ENCODE measurements at places on chromosomes 5 and 9.

GRCh38 chr9:107999890-108000289, 510.3 kb upstream of the KLF4 start:
- DNase-seq, result no peak

DNA sequence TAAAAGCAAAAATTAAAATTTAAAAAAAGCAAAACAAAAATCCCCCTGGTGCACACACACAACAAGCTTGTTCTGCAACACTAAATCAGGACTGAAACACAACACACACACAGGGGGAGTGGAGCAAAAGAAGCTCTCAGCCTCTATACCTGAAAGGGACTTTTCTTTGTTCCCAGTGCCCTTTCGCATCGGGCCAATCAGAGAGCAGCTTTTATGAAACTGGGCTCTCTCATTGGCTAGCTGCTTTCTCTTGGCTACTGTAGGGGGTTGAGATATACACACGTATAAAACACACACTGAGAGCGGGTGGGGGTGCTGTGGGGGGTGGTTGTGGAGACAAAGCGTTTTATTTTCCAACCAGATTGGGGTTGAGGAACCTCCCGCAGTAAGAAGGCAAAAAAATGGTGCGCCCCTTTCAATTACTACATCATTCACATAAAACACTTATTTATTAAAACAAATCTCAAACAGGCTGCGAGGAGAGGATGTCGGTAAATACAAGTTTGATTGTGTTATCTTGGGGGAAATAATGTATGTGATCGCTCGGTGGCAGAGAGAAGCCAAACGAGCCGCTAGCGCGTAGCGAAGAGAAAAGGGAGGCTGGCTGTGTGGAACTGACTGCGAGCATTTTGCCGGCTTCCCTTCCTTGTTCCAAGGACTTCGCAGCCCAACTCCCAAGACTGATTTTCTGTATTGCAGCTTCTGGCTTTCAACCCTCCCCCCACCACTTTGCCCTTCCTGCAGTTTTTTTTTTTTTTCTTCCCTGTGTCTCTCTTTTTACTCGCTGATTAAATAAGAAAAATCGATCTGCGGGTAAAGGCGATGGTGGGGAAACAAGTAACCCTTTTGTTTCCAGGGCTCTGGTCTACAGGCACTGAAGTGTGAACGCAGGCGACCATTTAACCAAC, 2.5 kb upstream of the ZNF608 start:
- peak; percentile 58 for DNase-seq

DNA sequence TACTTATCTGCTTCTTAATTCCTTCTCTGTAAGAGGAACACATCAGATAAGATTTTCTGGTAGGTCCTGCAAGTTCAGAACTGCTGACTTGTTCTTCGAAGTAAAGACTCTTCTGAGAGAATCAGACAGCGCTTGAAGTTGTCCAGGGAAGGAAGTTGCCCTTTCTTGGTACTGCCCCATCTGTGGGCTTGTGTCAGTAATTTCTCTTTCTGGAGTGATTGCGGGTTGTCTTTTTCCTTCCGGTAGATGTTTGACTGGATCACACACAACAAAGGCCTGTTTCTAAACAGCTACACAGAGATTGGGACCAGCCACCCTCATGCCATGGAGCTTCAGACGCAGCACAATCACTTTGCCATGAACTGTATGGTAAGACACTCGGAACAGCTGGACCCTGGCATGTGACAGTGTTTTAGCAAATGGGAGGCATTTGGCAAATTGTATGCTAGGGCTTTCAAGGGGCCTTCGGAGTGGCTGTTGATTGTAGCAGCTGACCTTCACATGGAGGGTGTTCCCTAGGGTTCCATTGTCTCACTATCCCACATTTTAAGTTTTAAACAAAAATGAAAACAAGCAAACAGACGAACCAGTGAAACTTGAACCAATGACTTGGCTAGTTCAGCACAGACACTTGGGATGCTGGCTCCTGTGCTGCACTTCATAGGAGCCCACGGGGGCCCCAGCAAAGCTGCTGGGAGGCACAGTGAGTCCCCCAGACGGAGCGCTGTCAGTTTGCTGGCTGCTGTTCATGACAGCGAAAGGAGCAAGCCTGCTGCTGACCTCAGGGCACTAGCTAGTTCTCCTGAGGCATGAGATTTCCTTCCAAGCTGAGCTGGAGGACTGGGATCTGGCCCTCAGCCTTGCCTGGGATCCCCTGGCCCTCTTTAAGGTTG, 149.9 kb downstream of the TRIO start:
- no peak for DNase-seq

DNA sequence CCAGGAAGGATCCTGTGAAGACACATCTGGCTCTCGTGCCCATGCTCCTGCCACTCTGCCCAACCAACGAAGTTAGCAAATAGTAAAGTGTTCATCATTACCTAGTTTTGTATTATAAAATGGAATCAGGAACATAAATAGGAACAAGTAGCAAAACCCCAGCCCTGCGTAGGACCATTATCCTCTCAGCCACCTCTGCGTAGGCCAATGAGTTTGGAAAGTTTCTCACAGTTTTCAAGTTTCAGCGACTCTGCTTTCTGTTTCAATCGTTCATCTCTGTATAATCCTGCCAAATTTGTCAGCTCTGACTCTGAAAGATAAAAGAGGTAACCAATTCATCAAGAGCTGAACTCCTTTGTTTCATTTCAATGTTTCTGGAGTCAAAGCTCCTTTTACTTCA, 10.1 kb upstream of the SPATA24 start:
- DNase-seq, result no peak

GRCh38 chr5:119814655-119815054, 185.3 kb downstream of the FAM170A start:
- DNase-seq, result no peak

- DNase-seq, result peak; percentile 94
These were observed 66.6 kb downstream of the CDC14B start for GRCh38 chr9:96553070-96553469.

DNA sequence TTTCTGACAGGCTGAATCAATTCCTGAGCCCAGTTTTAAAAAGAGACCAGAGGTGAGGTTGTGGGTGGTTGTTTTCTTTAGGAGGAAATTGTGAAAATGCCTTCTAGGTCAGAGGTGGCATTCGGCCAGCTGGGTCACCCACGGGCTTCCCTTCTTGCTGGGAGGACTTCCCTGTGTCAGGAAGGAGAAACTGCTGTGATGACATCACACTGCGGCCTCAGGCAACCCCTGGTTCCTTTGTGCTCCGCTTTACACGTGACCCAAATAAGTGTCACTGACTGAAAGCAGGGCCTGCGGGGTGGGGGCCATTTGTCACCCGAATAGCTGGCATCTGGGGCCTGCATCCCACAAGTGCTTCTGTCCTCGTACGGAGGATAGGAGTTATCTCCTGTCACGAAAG, 39.7 kb downstream of the FABP6 start:
- peak; percentile 68 for DNase-seq

DNA sequence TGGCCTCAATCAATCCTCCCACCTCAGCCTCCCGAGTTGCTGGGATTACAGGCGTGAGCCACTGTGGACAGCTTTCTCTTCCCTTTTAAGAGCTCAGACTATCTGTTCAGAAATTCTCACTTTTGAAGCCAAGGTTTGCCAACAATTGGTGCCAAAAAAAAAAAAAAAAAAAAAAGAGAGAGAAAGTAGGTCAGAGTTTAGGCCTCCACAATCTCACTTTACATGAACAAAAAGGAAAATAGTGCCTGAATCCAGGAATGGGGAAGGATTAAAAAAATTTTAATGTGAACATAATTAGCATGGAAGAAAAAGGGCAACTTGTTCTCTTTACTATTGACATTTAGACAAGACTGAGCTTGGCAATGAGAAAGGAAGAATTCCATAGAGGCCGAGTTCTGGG, 94.1 kb downstream of the NSG2 start:
- DNase-seq, result no peak

DNA sequence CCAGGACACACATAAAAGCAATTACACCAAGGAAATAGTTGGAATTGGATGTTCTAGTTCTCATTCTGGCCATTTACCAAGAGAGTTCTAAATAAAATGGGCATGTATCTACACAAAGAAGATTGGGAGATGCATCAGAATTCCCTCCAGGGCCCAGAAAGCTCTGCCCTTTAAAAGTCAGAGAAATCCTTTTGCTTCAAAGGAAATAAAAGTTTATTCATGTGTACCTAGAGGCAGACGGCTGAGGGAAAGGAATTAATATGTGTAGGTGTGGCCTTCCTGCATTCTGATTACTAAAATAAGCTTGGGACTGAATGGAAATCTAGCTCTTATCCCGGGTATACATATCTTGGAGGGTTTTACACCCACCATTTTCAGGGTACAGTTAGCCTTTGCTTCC, 719.4 kb downstream of the SEMA5A start:
- DNase-seq, result no peak

GRCh38 chr5:138676556-138677193, 76.5 kb upstream of the CTNNA1 start:
- no peak for DNase-seq

GRCh38 chr9:136787690-136788400, 3.3 kb upstream of the TMEM141 start:
- DNase-seq, result peak; percentile 75

- no peak for DNase-seq
These were observed 11.2 kb upstream of the COL5A1 start for GRCh38 chr9:134630393-134630790.

DNA sequence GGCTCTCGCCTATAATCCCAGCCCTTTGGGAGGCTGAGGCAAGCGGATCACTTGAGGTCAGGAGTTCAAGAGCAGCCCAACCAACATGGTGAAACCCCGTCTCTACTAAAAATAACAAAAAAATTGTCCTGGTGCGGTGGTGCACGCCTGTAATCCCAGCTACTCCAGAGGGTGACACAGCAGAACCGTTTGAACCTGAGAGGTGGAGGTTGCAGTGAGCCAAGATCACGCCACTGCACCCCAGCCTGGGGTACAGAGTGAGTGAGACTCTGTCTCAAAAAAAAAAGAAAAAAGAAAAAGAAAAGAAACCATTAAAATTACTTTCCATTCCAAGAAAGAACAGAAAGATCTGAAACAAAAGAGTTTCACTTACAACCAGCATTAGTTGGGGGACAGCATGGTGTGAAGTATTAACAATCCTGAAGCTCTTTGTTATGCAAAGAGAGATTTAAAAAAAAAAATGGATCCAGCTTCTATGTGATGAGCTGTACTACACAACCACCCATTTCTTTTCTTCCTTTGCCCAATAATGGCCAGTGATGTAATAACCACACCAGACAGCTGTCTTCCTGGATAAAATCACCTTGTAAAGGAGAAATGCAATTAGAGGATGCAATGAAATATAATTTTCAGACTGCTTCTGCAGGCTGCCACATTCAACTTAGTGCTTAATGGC, 76.9 kb downstream of the MED27 start:
- DNase-seq, result peak; percentile 34

DNA sequence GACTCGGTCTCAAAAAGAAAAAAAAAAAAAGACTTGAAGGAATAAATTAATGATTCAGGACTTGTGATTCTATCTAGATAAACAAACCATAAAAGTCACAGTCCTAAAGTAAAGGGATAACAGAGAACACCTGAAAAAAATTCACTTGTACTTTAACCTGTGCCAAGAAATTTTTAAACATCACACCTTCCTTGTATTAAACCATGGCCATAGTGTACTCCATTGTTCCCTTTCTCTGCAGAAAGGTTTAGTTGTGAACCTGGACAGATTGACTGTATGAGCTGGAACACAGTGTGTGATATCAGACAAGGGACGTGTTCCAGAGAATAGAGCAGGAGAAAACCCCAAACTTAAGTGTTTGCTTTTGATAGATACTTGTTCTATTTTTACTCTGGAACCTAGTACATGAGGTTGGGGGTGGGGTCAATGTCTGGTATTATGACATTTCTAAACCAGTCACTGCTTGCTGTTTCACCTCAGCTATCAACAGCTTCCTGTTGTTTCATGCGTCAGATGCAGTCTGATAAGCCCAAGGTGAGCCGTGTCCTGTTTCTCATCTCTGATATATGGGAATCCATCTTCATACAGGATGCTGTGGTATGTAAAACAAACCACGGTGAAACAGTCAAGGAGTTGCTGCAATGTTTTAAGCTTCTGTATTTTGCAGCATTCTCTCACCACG, 62.5 kb upstream of the ITGA1 start:
- DNase-seq, result peak; percentile 77

DNA sequence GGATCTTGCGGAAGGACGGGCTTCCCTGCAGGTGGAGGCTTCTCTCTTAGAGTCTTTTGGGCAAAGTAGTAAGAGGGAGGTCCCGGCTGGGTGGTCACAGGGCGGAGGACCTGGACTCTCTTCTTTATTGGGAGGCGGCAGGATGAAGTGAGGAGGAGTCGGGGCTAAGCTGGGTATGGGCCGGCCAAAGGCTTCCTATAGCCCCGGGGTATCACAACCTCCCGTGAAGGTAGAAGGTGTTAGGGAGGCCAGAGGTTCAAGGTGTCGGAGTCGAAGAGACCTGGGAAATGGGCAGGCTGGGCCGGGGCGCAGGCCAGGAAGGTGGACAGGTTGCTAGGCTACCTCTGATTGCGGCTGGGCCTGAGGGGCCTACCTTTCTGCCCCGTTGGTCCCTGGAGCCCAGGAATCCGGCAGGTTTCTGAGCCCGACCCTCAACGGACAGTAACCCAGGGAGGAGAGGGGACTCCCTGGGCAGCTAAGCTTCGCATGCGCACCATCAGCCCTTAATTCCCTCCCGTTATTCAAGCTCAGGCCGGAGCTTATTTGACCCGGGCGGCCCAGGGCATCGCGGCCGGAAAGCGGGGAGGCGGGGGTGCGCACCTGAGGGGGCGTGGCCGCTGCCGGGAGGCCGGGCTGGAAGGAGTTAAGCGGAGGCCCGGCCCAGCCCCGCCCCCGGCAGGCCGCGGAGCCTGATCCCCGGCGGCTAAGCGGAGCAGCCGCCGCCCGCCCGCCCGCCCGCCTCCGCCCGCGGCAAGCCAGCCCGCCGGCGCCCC, at the start of gene TESK1:
TESK1 (plus strand) TSS at position 685 of the 773 bp plus-strand sequence. CDS start 358 bp downstream, outside the sequence.
- DNase-seq, result peak; percentile 80

DNA sequence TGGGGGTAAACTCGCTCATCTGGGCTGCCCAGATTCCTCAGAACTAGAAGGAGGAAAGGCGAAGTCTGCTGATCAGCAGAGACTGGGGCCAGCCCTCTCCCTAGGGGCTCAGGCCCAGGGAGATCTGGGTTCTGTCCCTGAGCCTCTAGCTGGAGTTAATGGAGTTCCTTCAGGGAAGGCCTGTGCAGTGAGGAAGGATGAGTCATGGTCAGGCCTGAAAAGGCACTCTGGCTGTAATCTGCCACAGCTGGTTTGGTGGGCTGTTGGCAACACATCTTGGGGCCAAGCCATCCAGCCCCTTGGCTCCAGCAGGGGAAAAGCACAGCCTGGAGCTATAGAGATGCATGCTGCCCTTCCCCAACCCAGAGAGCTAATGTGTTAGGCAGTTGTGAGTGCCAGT, 459.6 kb downstream of the PRELID2 start:
- DNase-seq, result peak; percentile 15

GRCh38 chr5:39208471-39208870, 10.9 kb downstream of the FYB1 start:
- no peak for DNase-seq

Data from ELR (cell line).